Naive thymus-derived CD8-positive, alpha-beta T cell (primary cell): ENCODE measurements at places on chromosomes 1 and 21.

DNA sequence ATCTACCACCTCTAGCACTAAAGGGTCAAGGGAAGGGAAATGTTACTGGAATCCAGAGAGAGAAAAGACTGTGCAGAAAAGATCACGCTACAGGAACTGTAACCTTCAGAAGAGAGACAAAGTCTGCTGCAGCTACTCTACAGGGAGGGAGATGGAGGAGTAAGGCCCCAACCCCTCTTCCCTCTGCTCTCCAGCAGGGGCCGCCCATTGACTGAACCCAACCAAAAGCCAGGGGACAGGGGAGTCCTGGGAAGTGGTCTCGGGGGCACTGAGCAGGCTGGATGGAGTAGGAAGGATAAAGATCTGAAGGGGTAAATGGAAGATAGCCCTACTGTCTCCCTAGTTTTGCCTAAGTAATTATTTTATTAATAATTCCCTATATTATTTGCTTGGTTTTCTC is 72.8 kb upstream of the NR5A2 start:
- no peak for DNase-seq

GRCh38 chr1:93552741-93553455 is 105.0 kb downstream of the FNBP1L start:
- DNase-seq: no peak

DNA sequence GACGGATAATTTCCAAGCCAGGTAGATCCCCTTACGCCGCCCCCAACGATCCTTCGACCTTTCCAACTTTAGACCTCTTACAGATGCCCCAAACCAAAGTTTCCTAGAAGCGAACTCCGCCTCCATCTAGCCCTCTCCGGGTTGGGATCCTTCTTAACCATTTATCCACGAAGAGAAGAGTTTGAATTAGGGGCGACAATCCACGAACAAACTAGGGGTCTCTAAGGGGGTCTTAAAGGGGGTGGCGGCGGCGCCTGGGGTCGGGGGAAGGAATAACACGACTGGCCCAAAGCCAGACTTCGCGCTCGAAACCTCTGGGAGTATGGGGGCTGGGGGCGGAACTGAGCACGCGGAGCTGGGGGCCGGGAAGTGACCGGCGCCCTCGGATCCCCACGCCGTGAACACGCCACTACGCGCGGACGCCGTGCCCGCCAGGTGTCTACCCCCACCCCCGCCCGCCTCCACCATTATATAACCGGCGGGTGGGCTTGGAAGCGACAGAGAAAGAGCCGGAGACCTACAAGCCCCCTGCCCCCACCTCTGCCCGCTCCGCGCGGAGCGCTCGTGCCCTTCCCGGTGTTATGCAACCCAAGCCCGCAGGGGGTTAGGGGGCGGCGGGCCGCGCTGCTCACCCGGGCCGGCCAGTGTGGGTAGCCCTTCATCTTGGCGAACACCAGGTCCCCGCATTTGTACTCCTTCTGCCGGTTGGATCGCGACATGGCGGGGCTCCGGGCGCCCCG is 594 bp downstream of the HDGF start:
- DNase-seq: peak; percentile 39

- peak; percentile 71 for DNase-seq
Observed at GRCh38 chr1:151047925-151048644, 534 bp downstream of the C1orf56 start.

GRCh38 chr1:68217060-68217554 is 15.2 kb downstream of the WLS start:
- no peak for DNase-seq

- DNase-seq: no peak
Observed at GRCh38 chr1:240820816-240821215, 208.9 kb upstream of the GREM2 start.

GRCh38 chr1:89911191-89911991 is 83.5 kb upstream of the ZNF326 start:
- no peak for DNase-seq

- no peak for DNase-seq
Observed at GRCh38 chr1:197618061-197618460, 157.2 kb downstream of the DENND1B start.

GRCh38 chr1:206498685-206499084 is 8.6 kb upstream of the RASSF5 start:
- no peak for DNase-seq
